ENCODE measurements at places on chromosomes 16 and 17.
A peak's percentile ranks its signal among the peaks of the same experiment; 100 is the strongest.

GRCh38 chr17:8872705-8873435, 5.4 kb upstream of the PIK3R6 start:
- DNase-seq, result no peak

GRCh38 chr16:680967-681745, 946 bp downstream of the STUB1 start:
- peak; percentile 40 for DNase-seq

GRCh38 chr16:50290856-50291255, 24.5 kb downstream of the ADCY7 start:
- DNase-seq, result no peak

DNA sequence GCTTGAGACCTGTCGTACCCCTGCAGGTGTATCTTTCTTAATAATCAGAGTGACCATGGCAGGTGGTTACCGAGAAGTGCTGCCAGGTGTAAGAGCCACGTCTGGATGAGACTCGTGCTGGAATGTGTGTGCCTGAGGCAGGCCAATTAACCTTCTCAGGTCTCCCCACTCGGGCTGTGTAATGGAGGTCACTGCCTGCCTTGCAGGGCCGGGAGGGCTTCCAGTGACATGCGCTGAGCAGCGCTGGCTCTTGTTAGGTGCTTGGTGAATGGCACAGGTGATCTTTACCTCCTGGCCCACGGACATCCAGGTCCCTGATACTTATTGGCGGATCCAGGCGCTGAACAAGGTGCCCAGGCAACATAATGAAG, 4.6 kb upstream of the GSE1 start:
- no peak for DNase-seq

DNA sequence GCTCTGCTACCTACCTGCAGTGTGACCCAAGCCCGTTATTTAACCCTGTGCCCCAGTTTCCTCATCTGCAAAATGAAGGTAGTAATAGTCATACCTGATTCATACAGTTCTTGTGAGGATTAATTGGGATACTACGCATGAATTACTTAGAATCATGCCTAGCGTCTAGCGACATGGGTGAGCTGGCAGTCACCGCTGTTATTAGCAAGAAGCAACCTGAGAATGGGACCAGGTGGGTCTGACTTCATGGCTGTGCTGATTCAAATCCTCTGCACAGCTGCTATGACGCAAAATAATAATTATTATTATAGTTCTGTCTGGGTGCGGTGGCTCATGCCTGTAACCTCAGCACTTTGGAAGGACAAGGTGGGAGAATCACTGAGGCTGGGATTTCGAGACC, 7.9 kb downstream of the SOCS1 start:
- no peak for DNase-seq

GRCh38 chr17:43667947-43668348, 6.2 kb upstream of the MEOX1 start:
- DNase-seq, result peak; percentile 45

- no peak for DNase-seq
Measured at GRCh38 chr16:49924078-49924477, 68.2 kb upstream of the ZNF423 start.

DNA sequence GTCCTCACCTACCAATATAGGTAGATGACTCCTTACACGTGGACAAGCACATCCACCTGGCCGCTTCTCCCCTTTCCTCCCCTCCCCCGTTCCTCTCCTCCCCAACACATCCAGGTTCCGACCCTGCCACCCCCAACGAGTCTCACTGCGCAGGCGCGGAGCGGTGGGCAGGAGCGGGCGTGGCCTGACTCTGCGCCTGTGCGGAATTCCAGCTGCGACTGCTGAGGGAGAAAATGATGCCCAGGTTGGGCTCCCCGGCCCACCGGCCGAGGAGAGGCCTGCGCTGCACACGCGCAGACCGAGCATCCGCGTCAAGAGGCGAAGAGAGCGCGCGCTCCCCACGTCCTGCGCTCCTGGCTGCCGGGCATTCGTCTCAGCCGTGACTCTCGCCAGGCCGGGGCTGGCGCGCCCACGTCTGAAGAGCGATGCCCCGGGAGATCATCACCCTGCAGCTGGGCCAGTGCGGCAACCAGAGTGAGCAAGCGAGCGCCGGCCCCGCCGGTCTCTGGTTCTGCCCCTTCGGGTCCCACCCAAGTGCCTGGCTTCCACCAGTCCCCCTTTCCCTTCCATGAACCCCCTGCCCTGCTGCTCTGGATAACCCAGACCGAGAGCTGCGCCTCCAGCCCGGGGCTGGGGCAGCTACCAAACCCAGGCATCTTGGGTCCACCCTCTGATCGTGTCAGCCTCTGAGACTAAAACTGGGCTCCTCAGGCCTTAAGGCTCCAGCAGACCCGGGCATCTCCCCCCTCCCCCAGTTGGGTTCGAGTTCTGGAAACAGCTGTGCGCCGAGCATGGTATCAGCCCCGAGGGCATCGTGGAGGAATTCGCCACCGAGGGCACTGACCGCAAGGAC, at the start of gene TUBG2:
TSS of gene TUBG2 (plus strand) at position 206 of the 853 bp plus-strand sequence. CDS start at position 426, 220 bp downstream.
- DNase-seq, result peak; percentile 89

GRCh38 chr17:81863833-81864768, 3.8 kb upstream of the P4HB start:
- DNase-seq, result no peak

DNA sequence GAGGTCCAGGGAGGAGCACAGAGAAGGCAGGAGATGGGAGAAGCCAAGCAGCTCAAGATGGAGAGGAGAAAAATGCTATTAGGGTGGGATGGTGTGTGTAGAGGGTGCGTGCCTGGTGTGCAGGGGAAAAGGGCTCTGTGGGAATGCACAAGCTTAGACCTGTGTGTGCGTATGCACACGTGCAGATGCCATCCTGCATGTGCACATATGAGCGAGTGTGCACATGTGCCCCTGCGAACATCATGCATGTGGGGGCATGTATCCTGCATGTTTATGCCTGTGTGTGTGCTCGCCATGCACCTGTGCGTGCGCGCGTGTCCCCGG, 438 bp upstream of the KCNJ12 start:
- DNase-seq, result no peak

DNA sequence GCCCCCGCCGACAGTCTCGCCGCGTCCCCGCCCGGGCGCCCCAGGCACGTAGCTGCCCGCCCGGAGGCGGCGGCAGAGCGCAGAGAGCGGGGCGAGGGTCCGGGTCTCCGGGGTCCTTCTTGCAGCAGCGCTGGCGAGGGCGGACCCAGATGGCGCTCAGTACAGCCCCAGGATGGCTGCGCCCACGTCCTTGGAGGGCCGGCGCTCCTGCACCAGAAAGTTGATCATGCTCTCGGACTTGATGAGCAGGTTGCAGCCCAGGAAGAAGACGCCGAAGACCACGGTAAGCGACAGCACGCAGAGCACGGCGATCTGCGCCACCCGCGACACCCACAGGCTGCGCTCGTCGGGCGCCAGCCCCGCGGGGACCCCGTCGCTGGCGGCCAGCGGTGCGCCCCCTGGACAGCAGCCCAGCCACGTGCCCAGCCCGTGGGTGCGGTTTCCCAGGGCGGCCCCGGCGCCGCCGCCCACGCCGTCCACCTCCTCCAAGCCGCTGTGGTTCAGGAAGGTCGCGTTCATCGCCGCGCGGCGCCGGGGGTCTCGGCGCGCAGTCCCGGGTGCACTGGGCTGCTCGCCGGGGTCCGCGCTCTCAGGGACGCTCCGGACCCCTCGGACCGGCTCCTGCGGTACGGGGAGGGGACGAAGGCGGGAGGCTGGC, 435 bp downstream of the RPRML start:
- DNase-seq, result no peak

GRCh38 chr17:69706127-69706526, 291.6 kb downstream of the MAP2K6 start:
- no peak for DNase-seq

DNA sequence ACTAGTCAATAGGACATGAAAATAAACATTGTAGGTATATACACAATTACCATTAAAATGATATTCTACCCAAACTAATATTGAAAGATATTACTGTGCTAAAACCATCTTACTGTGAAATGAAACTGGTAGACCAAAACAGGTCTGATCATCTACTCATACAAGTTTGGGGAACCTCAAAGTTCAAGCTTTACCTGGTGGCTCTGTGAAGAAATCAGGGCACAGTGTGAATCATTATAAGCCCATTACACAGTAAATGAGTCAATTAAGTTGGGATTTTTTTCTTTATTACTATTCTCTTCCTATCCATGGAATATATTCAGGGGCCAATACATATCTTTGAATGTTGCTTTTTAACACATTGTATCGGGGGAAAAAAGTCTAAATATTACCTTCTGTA, 57.1 kb downstream of the HELZ start:
- no peak for DNase-seq
